ENCODE measurements at places on chromosomes 2 and 18. TPM values are rescaled to one million over a fixed set of nuclear protein-coding genes. Genes with fewer than 3 reads are reported as not detected.

DNA sequence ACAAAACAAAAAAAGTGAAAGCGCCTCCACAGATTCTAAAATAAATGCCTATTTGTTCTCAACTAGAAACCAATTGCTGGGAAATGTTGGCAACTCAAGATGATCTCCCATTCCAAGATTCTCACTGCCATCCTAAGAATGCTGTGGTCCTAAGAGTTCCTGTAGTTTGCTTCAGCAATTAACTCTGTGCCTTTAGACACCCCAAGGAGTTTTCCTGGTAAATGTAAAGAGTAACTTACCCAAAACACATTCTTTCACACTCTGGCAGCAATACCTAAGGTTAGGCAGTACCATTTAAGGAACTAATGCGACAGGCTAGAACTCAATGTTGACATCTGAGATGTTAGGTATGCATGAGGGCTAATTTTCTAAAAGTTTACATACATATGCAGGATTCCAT, 58.8 kb upstream of the TANK start:
- DNase-seq = no peak

DNA sequence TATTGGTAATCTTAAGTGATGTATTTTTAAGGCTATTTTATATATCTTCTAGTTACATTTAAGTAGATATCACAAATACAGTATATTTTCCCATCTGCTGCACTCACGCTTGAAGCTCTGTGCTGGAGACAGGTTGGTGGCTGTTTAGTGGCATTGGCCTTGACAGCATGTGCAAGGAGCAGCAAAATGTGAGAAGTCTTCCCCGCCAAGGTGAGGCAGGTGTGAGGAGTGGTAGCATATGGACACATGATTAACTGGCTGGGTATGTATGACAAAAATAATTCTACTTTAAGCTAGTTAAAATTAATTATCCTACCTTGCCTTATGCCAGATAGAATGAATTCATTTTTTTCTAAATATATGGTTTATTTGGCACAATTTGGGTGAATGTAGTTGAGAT, 117.2 kb downstream of the CCDC102B start:
- no peak for DNase-seq

- DNase-seq = no peak
These were observed 264.4 kb downstream of the MTX2 start for GRCh38 chr2:176533505-176534193.

DNA sequence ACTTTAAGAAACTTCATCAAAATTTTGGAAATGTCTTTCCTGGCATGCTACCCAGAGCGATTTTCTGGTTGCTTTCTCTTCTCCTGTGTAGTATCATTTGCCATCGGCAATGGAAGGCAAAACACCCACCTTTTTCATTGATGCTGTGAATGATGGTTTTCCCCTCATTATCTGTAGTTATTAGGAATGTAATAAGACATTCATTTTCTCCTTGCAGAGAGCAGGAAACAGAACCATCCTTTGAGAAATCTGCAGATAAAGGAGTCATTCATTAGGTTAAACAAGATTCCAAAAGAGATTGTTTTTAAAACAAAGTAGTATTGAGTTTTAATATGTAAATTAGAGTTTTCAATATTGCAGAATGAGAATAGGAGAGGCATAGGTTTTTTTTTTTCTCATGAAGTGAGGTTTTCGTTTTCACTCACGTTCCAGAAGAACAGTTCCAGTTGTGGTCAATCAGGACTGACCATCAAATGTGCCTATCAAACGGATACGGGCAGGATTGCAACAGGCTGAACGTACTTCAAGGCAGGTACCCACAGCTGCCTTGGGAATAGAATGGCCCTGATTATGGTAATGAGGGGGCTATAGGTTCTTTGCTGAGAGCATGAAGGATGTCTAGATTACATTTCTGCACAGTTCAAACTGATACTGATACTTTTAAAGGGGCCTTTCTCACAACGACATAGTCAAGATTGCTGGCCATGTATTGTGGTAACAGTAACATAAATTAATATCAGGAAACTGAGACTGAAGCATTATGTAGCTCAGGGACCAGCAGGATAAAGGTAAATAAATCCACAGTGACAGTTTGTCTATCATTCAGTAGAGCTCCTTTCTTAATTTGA, 49.8 kb upstream of the PLA2R1 start:
- DNase-seq = no peak

DNA sequence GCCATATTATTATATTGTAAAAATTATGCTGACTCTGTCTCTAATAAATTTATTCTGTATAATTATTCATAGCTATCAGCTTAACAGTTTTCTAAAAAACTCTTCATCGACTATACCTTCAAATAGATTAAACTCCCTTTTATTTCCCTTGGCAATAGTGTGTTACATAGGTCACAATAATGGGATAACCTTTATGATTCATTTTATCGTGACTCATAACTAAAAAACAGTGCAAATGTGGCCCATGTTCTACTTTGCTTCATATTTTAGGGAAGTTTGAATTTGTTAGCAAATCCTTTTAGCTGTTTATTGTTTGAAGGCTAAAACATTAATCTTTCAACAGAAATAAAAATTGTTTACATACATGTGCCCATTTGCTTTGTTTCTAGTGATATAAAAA, 783.2 kb upstream of the CDH2 start:
- DNase-seq = no peak

DNA sequence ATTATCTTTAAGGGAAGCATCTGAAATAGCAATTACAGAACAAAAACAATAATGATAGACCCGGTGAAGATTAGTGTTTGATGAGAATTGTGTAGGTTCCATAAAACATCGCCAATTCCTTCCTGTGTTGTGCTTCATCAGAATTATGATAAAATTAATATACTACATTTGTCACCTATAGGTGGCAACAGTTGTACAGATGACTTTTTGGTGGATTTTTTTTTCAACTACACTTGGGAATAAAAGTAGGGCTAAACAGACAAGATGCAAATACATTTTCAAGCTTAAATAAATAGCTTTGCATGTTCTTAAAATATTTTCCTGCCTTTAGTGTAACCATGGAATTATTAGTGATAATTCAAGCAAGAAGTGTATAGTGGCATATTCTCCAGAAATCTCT, 7.0 kb upstream of the LYPD1 start:
- no peak for DNase-seq

- DNase-seq = no peak
These were observed 8.7 kb downstream of the MAL start for GRCh38 chr2:95034221-95034620.

DNA sequence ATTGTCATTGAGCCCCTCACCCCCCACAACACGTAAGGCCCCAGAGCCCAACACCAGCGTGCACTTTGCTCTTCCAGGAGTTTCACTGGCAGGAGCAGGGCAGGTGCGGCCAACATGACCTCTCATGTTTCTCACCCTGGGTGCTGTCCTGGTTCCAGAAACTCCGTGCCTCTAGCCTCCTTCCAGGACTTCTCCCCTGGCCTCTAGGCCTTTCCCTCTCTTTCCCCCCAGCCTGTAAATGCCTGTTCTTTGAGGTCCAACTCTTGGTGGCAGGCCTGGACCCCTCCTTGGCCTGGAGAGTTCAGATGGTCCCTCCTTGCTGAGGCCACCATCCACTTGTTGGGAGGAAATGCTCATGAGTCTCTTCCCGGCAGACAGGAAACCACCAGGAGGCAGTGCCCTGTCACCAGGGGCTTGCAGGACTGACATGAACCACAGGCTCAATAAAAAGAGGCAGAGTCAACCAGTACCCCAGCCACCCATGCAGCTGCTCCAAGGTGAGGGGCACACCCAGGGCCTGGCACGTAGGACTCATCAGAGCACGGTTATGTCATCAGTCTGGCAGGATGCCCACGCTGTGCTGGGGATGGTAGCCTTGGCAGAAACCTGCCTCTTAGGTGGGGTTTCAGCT, 1.5 kb downstream of the MALL start:
- DNase-seq = no peak

DNA sequence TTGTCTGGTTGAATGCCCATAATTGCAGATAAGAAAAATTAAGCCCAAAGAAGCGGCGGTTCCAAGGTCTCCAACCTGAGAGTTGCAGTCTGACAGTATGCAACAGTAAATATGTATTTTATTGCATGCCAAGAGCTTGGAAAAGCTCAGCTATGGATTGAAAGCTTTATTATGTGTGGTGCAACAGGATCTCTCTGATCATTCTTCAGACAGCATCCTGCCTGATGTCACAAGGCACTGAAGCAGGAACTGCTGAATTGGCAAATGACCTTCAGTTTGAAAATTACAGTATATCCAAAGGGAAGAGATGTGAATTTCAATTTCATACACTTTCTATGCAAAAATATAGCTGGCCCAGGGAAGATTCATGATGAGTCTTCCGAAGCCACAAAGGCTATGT, 42.5 kb downstream of the DOCK10 start:
- DNase-seq = no peak

GRCh38 chr2:122263746-122264145, 508.3 kb downstream of the TSN start:
- DNase-seq = no peak

DNA sequence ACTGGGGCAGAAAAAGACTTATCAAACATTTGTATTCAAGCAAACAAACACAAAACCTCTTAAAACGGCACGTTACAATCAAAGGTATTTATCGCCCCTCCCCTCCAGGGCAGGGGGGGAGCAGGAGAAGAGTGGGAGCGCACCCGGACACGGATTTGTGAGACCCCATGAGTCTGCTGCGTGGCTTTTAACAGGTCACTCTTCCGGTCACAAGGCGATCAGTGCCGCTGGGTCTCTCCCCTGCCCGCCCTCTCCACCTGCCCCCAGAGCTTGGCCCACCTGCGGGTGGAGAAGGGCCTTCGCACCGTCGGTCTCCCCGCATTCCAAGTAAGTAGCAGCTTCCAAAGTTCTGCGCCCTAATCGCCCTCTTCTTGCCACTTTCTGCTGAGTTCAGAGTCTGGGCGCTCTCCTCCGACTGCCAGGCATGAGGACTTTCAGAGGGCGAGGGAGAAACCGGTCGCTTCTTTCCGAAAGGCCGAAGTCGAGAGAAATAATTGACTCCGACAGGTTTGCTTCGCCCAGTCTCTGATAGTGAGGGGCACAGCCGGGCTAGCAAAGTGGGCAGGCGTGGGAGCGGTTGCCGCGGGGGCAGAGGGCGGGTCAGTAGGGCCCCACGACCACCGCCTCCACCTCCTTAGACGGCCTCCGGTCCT, 800 bp downstream of the RPRM start:
- DNase-seq = peak; percentile 20

- DNase-seq = no peak
These were observed 557.5 kb downstream of the ARHGAP15 start for GRCh38 chr2:143686585-143687164.

DNA sequence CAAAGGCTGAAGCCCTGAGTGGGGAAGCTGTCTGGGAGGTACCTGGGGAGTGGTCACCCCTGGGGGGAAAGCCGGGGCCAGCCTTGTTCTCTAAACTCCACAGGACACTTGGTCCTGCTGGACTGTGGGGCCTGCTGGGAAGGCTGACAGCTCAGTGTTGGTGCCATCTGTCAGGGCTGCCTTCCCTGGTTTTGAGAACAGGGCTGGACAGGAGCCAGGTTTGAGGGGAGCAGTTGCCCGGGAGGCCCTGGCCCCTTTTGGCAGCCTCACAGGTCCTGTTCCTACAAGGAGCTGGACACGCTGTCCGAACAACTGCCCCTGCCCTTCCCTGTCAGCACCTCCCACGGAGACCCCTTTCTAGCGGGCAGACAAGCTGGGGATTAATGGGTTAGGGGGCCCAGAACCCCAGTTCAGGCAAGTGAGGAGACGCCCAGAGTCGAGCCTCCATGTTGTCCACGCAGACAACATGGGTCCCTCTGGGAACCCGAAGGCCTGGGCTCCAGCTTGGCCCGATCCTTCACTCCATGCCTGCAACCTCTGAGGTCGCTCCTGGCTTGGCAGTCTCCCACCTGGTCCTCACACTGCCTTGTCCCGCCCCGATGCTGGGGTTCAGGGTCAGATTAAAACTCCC, 40.8 kb downstream of the ATOH8 start:
- no peak for DNase-seq

GRCh38 chr2:120287183-120288015, 34.7 kb downstream of the RALB start:
- no peak for DNase-seq

- DNase-seq = no peak
These were observed 106.4 kb downstream of the SCN9A start for GRCh38 chr2:166269322-166269721.

GRCh38 chr2:222120933-222121332, 177.9 kb downstream of the PAX3 start:
- no peak for DNase-seq

GRCh38 chr18:10440884-10441283, 13.6 kb upstream of the APCDD1 start:
- DNase-seq = no peak

GRCh38 chr2:20976527-20976926, 67.3 kb downstream of the APOB start:
- DNase-seq = no peak

- no peak for DNase-seq
These were observed 435.7 kb downstream of the ZEB2 start for GRCh38 chr2:144084114-144084661.

The EVX2 gene
- total RNA-seq = not detected
